ENCODE measurements at places on chromosomes 2 and 18. TPM values are rescaled to one million over a fixed set of nuclear protein-coding genes. Genes with fewer than 3 reads are reported as not detected.

The KIF3C gene
- 9.8 TPM for total RNA-seq

The CDK15 gene
- total RNA-seq = 6.3 TPM

The RAD51AP2 gene
- total RNA-seq = 11.1 TPM

The CCDC141 gene
- total RNA-seq = 17.8 TPM

The C2orf66 gene
- total RNA-seq = not detected

The PPP1CB gene
- total RNA-seq = 204 TPM

The EGR4 gene
- total RNA-seq = 12.5 TPM

- DNase-seq = peak; percentile 47
Observed at GRCh38 chr2:96146153-96146880, 1.1 kb upstream of the DUSP2 start.

DNA sequence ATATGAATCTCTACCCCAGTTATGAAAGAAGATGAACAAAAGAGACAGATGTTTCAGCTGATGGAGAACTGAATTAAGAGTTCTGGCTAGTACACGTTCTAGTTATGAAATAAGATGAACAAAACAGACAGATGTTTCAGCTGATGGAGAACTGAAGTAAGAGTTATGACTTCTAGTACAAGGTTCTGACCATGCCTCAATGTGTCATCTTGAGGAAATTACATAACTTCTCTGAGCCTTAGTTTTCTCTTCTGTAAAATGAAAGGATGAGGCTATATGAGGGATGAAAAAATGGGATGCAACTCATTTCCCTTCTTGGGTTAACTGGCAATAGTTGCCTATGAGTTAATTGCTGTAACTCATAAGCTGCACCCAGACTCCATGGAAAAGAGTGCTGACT lies 92.9 kb upstream of the WDR75 start:
- DNase-seq = no peak

GRCh38 chr18:78422336-78422735 lies 557.3 kb upstream of the SALL3 start:
- DNase-seq = no peak

- peak; percentile 12 for DNase-seq
Observed at GRCh38 chr2:233063269-233063975, 3.3 kb downstream of the INPP5D start.

- DNase-seq = no peak
Observed at GRCh38 chr18:37230768-37231167, 334.8 kb downstream of the CELF4 start.

DNA sequence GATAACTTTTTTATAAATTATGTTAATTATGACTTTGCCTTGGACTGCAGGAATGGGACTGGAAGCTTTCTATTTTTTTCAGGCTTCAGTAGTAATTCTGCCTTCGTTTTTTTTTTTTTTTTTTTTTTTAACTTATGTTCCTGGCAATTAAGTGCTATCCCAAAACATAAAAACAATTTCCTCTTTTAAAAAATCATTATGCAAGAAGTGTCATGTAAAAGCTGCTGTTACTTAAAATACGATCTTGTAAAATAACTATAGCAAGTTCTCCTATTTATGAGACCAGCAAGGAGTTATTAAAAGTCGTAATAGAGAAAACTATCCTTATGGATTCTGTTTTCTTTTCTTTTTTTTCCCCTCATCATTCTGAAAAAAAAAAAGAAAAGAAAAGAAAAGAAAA lies 301.6 kb upstream of the FBXO11 start:
- no peak for DNase-seq

DNA sequence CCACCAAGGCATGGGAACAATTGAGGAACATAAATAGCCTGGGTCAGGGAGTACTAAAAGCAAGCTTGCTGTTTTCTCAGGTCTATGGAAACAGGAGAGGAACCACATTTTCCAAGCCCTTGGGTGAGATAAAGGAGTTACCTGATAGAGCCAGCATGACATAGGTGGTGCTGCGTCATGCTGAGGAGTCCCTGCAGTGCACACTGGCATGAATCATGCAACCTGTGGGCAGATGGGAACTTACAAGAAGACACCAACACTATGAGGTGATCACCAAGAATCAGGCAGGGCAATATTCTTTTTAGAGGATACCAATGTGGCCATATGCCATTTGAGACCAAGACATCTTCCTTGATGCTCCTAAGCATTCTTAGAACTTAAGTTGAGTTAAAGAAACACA lies 531.8 kb downstream of the ZEB2 start:
- no peak for DNase-seq

GRCh38 chr2:64738026-64738425 lies 84.3 kb upstream of the SERTAD2 start:
- DNase-seq = no peak

GRCh38 chr2:101518578-101519492 lies 43.9 kb upstream of the RFX8 start:
- DNase-seq = peak; percentile 65

- no peak for DNase-seq
Observed at GRCh38 chr2:27351802-27352598, 4.6 kb downstream of the GTF3C2 start.

DNA sequence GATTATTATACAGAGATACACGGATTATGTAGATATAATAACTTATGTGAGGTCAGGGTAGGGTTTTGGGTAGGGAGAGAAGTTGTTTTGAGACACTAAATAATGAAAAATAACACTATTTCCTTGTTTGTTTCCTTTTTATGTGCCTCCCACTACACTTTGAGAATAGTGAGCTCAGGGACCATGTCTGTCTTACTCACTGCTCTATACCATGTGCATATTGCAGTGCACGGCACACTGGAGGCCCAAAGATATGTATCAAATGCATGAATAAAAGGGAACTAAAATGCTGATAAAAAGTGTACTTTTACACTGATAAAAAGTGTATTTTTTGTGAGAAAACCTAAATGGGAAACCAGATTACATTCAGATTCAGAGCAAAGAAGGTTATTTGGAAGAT lies 151.4 kb upstream of the NABP1 start:
- no peak for DNase-seq

- DNase-seq = no peak
Observed at GRCh38 chr18:80228051-80228848, 19.1 kb downstream of the PARD6G start.

- DNase-seq = no peak
Observed at GRCh38 chr18:76145521-76146376, 349.3 kb downstream of the ZNF516 start.

DNA sequence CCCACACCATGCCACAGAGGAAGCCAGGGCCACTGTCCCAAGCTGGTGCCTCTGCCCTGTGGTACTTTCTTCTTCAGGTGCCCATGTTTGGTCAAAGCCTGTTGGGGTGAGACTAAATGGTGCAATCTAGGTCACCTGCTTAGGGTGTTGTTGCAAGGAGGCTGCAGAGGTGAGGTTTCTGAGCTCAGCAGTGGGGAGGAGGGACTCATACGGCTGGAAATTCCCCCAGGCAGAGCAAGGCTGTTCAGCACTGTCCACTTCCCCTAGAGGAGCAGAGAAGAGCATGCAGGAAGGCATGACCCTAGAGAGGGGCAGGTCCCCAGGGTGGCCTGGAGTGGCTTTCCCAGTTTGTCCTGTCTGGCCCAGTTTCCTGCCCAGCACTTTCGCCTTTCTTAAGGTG lies 211.0 kb downstream of the HAUS1 start:
- DNase-seq = no peak

GRCh38 chr18:2396162-2396505 lies 175.2 kb downstream of the METTL4 start:
- no peak for DNase-seq

DNA sequence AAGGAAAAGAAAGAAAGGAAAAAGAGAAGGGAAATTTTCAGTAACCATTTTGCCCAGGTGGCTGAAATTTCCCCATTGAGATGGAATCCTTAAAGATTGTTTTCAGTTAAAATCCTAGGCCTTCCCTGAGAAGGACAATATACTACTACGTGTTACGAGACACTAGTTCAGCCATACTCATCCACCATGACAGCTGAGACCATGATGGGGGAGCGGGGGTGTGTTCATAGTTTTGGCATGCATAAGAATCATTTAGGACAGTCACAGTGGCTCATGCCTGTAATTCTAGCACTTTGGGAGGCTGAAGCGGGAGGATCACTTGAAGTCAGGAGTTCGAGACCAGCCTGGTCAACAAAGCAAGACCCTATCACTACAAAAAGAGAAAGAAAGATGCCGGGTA lies 28.0 kb downstream of the PLA2R1 start:
- DNase-seq = no peak

DNA sequence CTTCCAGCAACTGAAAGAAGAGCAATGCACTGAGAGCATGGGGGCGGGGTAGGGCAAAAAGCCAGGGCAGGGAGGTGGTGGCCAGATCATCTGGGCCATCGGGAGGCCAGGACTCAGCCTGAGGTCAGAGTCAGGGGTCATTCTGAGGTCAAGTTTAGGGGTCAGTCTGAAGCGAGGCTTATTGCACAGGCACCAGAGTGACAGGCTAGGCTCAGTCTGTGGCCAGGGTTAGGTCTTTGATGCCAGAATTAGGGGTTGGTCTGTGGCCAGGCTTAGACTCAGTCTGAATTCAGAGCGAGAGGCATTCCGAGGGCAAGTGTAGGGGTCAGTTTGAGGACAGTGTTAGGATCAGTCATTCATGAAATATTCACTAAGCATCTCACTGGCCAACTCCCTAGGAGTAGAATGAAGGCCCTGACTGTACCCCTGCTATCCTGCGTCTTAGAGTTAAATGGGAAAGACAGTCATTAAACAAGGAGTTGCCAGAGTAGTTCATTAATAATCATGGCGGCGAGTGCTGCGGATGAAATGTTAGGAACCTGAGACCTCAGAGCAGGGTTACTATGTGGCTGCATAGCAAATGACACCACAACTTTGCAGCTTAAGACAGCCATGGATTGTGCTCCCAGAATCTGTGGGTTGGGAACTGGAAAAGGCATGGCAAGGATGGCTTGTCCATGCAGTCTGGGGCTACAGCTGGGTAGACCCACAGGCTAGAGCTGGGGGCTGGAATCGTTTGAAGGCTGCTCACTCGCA lies 198.7 kb downstream of the CYP26B1 start:
- DNase-seq = no peak

- no peak for DNase-seq
Observed at GRCh38 chr2:182827182-182827879, 39.1 kb downstream of the FRZB start.

DNA sequence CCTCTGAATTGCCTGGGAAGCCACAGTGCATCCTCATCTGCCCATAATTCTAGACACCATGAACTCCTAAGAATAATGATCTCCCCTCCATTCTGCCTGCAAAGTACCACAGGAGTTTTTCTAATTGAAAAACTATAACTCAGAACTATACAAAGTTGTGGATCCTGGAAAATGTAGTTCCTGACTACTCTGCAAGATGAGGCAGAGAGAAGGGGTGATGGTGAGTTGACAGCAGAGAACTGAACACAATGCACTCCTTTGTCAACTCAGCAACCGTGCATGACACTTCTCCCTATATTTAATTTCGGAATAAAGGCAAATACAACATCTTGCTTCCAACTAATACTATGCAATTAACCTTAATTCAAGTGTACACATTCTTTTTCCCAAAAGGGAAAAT lies 471.1 kb upstream of the FAM98A start:
- no peak for DNase-seq

- DNase-seq = no peak
Observed at GRCh38 chr2:64595397-64596176, 58.1 kb downstream of the SERTAD2 start.

DNA sequence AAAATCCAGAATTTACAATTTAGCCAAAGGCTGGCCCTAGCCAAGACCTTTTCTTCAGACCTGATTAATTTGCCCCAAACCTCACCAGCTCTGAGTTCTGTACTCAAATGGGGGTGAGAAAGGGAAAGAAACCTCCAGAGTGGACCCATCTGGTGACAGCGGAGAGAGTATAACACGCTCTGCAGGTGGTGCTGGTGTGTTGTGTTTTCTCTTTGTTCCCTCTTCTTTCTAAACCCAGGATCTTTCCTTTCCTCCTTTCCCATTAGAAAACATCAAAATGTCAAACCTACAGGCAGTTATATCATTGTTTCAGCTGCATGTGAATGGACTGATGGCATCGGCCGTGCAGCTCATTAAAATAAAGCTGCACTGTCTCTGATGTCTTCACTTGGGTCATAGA lies 253.2 kb upstream of the SP5 start:
- DNase-seq = no peak

DNA sequence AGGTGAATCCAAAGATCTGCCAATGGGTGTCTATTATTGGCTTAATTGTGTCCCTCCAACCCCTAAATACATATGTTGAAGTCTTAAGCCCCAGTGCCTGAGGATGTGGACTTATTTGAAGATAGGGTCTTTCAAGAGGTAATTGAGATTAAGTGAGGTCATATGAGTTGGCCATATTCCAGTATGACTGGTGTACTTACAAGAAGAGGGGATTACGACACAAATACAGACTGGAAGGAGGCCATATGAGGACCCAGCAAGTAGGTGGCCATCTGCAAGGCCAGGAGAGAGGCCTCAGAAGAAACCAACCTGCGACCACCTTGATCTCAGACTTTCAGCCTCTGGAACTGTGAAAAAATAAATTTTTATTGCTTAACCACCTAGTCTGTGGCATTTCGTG lies 121.1 kb upstream of the FN1 start:
- no peak for DNase-seq

- no peak for DNase-seq
Observed at GRCh38 chr18:13359210-13359609, 140.7 kb downstream of the LDLRAD4 start.

- DNase-seq = no peak
Observed at GRCh38 chr18:21799721-21800120, 59.1 kb downstream of the MIB1 start.

GRCh38 chr2:239401881-239402233 lies 1.0 kb upstream of the HDAC4 start:
- DNase-seq = peak; percentile 78

GRCh38 chr2:229282758-229283546 lies 11.9 kb upstream of the PID1 start:
- DNase-seq = peak; percentile 51

DNA sequence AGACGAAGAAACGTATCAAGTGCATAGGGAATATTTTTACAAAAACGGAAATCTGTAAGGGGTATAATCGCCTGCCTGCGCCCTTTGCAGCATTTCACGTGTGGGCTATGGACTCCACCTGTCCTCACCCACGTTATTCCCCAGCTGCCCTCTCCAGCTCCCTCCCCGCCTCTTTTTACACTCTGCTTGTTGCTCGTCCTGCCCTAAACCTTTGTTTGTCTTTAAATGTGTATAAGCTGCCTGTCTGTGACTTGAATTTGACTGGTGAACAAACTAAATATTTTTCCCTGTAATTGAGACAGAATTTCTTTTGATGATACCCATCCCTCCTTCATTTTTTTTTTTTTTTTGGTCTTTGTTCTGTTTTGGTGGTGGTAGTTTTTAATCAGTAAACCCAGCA lies 169.4 kb upstream of the SIX3 start:
- no peak for DNase-seq

GRCh38 chr2:7020059-7020458 lies 102.8 kb downstream of the RNF144A start:
- DNase-seq = no peak

Data from testis (tissue), 5 donors.